NCI-H2081 (cell line): ENCODE measurements at places on chromosomes 7 and 10.
A peak's percentile ranks its signal among the peaks of the same experiment; 100 is the strongest.

GRCh38 chr7:155999631-156000489 is 187.6 kb upstream of the SHH start:
- DNase-seq: no peak

- no peak for DNase-seq
Measured at GRCh38 chr10:124569623-124570470, 108.2 kb downstream of the LHPP start.

DNA sequence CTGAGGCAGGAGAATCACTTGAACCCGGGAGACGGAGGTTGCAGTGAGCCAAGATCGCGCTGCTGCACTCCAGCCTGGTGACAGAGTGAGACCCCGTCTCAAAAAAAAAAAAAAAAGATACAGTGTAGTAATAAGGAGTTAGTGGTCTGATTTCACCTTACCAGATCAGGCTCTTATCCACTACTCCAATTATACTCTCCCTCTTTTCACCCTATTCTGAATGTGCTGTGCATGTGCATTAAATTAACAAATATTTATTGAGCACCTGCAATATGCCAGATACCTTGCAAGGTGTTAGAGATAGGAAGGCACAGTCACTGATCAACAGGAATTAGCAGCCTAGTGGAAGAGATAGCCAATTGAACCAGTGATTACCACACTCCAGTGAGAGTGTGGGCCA is 241.9 kb upstream of the LRGUK start:
- DNase-seq: no peak

DNA sequence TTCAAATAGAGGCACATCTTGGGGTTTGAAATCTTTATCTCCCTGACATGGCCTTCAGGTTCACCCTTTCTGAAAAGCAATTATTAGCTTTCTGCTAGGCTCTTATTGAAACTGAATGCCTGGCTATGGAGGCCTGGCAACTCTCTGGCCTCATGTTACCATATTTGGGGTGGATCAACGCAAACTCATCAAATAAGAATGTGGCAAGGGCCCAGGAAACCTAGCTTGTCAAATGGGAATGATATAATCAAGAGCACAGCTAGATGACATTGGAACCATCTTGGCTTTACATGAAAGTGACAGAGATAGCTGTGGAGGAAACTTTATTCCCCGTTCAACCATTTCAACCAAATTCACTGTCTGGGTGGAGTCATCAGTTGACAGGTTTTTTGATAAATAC is 202.8 kb upstream of the SMIM30 start:
- DNase-seq: no peak

- DNase-seq: no peak
Measured at GRCh38 chr7:156722043-156722826, 81.7 kb downstream of the RNF32 start.

GRCh38 chr7:25926009-25926408 is 226.0 kb upstream of the NFE2L3 start:
- no peak for DNase-seq

GRCh38 chr7:46363688-46364087 is 442.6 kb upstream of the IGFBP3 start:
- no peak for DNase-seq

GRCh38 chr10:3126741-3127346 is 45.7 kb downstream of the PITRM1 start:
- peak; percentile 96 for DNase-seq

DNA sequence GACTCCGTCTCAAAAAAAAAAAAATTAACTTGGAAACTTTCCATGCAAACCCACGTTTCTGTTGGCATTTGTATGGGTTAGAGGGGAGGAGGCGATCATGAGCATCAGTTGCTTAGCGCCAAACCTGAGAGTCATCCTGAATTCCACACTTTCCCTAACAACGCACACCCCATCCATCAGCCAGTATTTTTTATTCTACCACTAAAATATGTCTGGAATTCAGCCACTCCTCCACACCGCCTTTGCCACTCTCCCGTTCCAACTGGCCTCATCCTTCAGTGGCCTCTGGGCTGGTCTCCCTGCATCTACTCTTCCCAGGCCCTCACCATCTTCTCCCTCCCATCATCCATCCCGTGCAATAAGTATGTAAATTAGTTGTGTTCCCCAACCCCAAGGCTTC is 4.7 kb upstream of the LMBR1 start:
- DNase-seq: no peak

DNA sequence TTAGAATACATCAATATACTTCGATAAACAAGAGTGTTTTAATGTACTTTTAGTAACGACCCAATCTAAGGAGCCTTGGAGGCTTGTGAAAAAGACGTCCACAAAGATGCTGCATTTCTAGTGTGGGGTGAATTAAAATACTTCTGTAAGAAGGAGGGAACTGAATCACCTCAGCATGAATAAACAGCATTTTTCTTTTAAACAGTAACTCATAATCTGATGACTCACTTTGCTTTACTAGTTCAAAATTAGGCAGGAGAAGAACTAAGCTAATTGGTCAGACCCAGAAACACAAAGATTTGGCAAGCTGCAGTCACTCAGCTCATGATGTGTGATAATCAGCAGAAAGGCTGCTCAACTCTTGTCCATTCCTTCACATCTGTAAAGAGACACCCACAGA is 24.2 kb downstream of the NCOA4 start:
- no peak for DNase-seq

DNA sequence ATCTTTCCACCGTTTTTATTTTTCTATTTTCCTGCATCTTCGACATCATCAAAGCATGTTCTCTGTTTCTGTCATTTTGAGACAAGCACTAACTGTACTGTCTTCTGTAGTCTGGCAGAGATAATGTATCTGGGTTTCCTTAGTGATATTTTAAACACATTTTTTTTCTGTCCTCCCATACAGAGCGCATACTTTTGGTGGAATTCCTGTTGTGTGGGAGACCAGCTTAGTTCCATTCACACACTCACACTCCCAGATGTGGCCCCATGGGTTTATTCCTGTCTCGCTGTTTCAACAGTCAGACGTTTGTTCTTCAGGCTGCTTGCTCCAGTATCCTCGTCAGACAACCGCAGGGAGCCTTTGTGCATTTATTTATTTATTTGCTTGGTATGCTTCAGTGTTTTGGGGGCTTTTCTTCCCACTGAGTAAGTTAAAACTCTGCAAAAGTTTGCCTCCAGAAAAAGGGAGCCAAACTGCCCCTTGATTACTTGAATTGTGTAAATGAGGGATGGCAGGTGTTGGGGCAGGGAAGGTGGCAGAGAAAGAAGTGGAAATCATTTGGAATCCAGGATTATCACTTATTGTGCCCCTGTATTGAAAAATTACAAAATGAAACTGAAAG is 456.8 kb upstream of the KLF6 start:
- DNase-seq: no peak

- DNase-seq: no peak
Measured at GRCh38 chr7:45015313-45015712, 15.3 kb downstream of the CCM2 start.

- DNase-seq: no peak
Measured at GRCh38 chr7:133020496-133020895, 61.4 kb downstream of the CHCHD3 start.

DNA sequence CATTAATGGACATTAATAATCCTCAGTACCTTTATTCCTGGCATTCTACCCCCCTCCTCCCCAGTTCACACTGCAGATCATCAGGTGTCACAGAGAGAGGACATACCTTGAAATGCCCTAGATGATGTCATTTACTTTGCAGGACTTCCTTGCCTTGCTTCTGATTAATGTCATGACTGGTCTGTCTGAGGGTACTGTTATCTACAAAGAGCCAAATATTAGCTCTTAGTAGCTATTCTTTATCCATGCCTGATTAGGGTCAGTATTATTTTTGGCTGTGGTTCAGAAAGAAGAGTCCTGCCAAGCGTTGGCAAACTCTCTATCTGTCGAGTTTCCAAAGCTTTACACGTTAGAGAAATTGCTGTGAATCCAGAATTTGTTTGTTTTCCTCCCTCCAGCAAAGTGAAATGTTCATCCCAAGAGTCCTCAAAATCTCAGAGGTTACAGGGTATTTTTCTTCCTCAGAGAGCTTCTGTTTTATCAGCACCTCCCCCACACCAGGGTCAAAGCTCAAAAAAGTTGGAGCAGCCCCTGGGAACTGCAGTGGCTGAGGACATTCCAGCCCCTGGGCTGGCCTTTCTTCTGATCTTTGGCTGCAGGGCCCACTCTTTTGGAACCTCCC is 12.6 kb downstream of the SCD start:
- no peak for DNase-seq

- DNase-seq: no peak
Measured at GRCh38 chr10:122301055-122301810, 30.1 kb downstream of the BTBD16 start.

DNA sequence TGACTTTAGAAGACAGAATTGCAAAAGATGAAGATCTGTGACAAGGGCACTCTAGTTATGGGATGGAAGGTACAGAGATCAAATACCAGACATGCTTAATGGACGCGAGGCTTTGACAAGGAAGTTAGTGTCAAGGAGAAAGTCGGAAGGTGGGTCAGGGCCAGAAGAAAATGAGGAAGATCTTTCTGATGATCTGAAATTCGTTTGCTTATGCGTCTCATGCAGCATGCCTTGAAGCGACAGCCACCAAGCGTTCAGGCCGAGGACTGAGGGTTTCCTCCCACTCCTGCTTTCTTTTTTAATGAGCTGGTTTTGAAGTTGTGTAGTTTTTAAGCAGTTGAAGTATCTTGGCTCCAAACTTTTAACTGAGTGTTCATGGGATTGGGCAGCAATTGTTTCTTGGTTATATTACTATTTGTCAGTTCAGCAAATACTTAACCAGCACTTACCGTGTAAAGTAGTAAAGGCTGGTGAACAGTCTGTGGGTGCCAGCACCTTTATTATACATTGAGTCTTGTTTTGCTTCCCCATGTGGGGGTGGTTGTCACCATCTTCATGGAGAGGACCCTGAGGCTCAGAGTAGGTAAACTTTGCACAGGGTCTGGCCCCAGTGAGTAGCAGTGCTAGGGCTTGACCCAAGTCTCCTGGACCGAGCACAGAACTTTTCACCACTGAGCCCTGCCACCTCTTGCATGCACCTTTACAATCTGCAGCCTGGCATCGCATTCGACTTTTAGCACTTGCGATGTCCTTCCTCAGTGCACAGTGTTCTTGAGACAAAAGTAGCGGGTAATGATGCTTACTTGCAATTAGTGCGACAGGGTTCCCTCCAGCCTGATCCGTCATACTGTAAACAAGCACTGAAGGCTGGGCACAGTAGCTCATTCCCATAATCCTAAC is 14.3 kb upstream of the BHLHA15 start:
- DNase-seq: no peak

- no peak for DNase-seq
Measured at GRCh38 chr7:98774884-98775283, 94.9 kb downstream of the TMEM130 start.

DNA sequence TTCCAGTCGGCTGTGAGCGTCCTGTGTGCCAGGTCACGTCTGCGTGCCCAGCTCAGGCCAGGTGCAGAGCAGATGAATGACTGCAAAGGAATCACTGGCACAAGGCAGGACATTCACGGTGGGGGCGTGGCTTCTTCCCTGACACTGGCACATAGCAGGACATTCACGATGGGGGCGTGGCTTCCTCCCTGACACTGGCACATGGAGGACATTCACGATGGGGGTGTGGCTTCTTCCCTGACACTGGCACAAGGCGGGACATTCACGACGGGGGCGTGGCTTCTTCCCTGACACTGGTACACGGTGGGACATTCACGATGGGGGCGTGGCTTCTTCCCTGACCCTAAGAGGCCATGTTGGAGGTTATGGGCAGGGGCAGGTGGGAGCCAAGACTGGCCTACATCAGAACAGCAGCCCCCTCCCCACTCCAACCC is 64.3 kb downstream of the MYL10 start:
- DNase-seq: no peak

- DNase-seq: peak; percentile 84
Measured at GRCh38 chr7:158587162-158588084, at the start of gene PTPRN2. TSS of gene PTPRN2 (minus strand) at chr7:158587823.
